ENCODE measurements at places on chromosomes 6 and 20.

GRCh38 chr6:27312146-27312949 lies at the start of gene POM121L2:
Gene POM121L2, minus strand, starts transcription at chr6:27312273. Its CDS starts 103 bp downstream, at chr6:27312170.
- DNase-seq: peak; percentile 13

DNA sequence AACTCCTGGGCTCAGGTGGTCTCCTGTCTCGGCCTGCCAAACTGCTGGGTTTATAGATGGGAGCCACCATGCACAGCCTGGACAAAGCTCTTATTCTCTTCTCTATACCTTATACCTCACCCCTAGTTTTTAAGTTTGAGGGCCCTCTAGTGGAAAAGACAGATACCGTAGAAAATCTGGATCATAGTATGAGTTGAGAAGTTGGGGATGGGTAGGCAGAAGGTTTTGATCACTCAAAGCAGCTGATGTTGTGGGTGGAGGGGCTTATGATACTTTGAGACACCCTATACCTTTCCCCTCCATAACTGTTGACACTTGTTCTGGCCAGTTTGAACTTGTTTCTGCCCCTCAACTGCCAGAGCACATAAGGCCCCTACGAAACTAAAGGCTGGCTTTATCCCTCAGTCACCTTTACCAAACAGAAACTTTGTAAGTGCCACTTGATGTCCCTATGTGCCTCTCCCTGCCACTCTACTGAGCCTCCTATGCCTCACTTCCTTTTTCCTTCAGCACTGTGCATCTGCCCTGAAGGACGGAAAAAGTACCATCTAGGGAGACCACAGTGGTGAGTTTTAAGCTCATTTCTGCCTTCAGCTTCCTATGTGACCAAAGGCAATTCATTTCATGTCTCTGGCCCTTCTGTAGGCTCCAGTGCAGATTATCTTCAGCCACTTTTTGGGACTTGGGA lies 28.6 kb downstream of the RALY start:
- no peak for DNase-seq

GRCh38 chr6:98137391-98137790 lies 697.0 kb upstream of the POU3F2 start:
- no peak for DNase-seq

DNA sequence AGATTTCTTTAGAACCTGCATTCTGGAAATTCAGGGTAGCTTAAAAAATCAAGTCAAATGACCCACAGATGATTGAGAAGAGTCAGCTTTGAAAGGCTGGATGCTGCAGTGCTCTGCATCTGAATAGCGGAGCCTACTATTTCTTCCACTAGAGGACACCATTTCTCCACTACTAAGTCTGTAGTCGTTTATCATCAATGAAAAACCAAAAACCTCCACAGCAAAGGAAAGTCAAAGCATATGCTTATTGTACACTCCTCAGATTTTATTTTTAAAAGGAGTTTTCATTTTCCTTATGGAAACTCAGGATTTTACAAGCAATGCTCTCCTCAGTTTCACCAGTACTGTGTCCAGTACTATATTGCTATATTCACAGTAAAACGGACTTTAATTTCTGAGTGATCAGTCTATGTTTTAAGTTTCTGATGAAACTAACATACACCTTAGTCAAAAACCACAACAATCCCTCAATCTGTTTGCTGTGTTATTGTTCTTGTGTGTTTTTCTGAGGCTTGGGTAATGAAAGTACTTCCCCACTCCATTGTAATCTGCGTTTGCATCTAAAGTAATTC lies 50.5 kb upstream of the ENPP5 start:
- DNase-seq: no peak

GRCh38 chr6:6362056-6362840 lies 41.8 kb upstream of the F13A1 start:
- no peak for DNase-seq

DNA sequence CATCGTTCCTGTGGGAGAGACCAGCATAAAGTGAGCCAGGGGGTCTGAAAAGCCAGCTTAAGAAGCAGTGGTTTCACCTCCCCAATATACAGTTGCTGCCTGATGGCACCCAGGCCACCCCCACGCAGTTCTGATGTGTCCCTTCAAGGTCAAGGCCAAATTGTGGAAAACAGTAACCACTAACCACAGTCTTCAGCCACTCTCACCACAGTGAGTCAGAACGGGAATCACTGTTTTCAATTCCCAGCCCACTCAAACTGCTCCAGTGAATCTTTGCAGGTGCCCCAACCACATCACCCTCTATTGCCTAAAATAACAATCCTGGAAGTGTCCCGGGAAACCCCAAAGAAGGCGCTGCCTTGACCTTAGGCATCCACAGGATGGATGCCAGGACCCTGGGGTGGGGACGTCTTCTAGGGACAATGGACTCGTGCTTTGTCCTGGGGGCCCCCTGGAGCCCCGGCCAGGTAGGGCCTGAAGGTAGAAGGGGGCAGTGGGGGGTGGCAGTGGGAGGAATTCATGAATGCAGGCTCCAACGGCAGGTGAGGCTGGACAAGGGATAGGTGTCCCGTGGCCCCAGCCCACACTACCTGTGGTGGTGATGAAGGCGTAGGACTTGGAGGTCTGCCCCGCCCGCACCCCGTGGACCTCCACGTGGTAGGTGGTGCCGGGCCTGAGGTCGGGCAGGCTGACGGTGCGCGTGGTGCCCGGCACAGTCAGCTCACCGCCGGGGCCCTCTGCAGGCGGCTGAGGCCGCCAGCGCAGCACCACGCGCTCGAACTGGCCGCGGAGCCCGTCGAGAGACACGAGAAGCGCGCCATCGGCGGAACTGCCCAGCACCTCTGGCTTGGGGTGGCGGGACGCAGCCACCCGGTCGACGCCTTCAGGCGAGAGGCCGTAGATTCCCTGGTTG lies 22.2 kb downstream of the TNXB start:
- no peak for DNase-seq

DNA sequence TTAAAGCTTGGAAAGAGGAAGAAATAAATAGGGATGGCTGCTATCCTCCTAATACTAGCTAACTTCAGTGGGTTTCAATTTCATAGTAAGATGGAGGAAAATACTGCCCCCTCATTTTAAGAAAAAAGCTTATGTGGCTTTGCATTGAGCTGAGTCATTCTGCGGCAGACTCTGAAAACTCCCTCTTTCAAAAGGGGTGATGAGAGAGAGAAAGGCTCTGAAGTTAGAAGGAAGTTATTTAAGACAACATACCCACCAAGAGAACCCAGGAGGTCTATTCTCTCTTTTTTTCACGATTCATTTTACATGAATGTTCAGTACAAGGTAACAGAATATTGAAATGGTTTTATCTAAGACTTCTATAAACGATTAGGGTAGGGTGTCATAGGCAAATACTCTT lies 4.5 kb downstream of the PRDM13 start:
- DNase-seq: no peak

GRCh38 chr6:140069576-140069975 lies 695.1 kb upstream of the CITED2 start:
- no peak for DNase-seq

DNA sequence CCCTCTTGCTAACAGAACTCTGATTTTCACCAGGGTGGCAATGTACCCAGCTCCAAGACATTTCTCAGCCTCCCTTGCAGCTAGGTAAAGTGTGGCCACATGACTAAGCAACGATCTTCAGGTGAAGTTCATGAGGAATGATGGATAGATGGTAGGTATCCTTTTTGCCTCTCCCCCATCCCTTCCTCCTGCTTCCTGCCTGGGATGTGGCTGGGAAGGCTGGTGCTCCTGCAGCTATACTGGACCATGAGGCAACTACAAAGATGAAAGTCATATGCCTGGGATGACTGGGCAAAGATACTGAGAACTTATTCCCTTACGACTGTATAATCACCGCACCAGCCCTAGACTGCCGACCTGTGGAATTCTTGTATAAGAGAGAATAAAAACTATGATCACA lies 13.4 kb downstream of the ZNF335 start:
- DNase-seq: no peak

DNA sequence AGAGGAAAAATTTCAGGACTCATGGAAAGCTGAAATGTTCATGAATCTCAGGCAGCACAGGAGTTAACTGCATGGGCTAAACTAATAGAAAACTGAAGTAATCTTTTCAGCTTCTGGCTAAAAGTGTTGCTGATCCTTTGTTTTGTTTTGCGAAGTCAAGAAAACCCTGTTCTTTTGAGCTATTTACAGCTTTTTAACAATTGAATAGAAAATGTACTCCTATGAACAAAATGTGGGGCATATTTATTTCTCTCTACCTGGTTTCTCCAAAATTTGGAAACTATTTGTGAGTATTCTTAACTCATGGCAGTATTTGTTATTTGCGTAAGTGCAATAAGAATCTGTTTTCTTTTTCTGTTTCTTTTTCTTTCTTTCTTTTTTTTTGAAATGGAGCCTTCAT lies 818.8 kb upstream of the CITED2 start:
- DNase-seq: no peak

GRCh38 chr6:50145125-50145524 lies 95.4 kb upstream of the DEFB112 start:
- no peak for DNase-seq

DNA sequence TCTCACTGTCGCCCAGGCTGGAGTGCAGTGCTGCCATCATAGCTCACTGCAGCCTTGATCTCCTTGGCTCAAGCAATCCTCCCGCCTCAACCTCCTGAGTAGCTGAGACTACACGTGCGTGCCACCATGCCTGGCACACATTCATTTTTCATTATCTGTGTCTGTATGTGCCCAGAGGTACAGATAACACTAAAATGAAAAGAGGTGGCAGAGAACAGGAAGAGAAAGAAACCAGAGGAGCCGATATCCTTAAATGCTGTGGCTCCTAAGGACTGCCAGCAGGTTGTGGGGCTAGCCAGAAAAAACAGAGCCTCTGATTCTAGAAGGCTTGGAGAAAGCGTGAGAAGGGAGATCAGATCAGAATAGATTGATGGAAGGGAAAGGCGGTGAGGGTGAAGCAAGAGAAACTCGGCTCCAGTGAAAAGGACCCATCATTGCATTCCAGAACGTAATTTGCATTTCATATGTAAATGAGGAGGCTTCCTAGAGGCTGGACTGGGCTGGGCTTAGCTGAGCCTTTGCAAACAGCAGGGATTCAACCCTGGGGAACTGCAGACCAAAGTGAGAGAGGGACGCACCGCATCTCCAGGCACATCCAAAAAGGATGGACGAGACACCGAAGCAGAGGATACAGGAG lies 64.2 kb downstream of the GCNT2 start:
- DNase-seq: no peak

DNA sequence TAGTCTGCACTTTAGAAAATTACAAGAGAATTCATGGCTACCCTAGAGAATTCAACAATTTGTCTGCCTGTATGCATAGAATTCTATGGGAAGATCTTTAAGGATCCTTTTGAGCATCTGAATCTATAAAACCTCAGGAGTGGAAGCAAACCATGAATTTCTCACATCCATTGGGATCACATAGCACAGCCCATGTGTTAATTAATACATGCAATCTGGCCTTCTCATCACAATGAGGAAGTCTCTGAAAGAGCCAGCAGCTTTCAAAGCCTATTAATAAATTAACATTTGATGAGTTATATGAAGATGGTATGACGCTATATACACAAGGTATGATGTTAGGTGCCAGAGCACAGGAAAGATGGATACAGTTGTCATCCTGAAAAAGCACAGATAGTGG lies 24.7 kb downstream of the NDUFAF4 start:
- no peak for DNase-seq

- DNase-seq: no peak
Observed at GRCh38 chr6:110542311-110543024, 66.1 kb upstream of the SLC22A16 start.

DNA sequence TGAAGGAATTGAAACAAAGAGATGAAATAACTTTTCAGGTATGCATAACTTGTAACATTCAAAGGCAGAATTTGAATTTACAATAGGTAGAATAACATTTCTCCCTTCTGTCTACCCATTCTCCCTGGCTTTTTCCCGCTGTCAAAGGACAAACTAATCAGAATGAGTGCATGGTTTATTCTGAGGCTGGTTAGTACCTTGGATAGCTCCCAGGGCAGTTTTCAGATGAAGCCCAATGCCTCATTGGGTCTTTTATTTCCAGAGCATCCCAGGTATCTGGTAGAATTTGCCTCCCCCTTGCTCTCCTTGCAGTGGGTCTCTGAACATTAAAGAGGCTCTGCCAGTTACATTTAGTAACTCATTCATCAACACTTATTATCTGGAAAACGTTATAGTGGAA lies 665.5 kb downstream of the BCKDHB start:
- DNase-seq: no peak

DNA sequence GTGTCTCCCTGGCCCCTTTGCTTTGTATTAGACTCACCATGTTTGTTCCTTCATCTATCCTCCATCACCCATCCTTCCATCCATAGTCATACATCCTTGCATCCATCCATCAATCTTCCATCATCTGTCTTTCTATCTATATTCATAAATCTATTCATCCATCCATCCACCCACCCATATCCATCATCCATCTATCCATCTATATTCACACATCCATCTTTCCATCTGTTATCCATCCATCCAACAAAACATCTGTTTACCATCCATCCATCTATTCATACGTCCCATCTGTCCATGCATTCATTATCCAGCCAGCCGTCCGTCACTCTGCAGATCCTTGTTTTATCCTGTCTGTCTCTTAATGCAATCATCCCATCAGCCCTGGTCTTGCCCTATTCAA lies 10.6 kb downstream of the DDR1 start:
- no peak for DNase-seq

DNA sequence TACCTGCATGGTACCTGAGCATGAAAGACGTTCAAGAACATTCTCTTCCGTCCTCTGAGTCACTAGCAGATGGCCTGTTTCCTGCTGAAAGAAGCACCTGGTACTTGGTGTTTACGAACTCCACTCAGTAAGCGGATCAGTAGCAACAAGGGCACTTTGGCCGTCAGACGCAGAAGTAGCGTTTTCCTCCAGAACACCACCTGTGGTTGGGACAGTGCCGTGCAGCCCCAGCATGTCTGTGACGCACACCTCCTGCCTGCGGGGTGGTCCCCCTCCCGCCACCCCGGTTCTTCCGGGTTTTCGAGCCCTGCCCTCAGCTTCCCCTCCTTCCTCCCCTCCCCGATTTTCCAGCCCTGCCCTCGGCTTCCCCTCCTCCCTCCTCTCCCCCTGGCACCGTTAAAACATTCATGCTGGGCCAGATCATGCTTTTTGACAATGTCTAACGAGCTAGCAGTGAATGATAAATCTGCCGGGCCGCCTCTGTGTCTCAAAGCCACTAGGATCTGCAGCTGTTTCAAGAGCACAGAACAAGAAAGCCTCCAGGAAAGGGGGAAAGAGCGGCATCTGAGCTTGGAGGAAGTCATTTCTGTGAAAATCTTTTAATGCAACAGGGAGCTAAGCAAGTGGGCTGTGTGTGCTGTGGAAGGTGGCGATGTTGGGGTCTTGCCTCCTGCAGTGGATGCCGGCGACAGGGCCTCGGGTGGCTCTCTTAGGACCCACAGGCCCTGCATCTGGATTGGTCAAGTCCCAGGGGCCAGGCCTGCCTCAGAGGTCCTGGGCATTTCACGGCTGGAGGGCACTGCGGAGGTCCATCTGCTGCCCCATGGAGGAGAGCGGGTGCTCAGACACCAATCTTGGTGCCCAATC lies 207.9 kb downstream of the ERMARD start:
- DNase-seq: no peak

- no peak for DNase-seq
Observed at GRCh38 chr20:55893031-55893430, 112.3 kb downstream of the CBLN4 start.

GRCh38 chr20:57785061-57785460 lies 75.2 kb upstream of the PMEPA1 start:
- no peak for DNase-seq
